ENCODE measurements at places on chromosomes 6 and 20.
A peak's percentile ranks its signal among the peaks of the same experiment; 100 is the strongest.

DNA sequence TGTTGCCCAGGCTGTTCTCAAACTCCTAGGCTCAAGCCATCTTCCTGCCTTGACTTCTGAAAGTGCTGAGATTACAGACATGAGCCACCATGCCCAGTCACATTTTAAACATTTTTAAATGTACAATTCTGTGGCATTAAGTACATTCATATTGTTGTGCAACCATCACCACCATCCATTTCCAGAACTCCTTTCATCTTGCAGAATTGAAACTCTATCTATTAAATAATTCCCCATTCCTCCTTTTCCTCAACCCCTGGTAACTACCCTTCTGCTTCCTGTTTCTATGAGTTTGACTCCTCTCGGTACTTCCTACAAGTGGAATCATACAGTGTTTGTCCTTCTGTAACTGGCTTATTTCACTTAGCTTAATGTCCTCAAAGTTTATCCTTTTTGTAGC lies 103.8 kb upstream of the NAA20 start:
- no peak for DNase-seq

DNA sequence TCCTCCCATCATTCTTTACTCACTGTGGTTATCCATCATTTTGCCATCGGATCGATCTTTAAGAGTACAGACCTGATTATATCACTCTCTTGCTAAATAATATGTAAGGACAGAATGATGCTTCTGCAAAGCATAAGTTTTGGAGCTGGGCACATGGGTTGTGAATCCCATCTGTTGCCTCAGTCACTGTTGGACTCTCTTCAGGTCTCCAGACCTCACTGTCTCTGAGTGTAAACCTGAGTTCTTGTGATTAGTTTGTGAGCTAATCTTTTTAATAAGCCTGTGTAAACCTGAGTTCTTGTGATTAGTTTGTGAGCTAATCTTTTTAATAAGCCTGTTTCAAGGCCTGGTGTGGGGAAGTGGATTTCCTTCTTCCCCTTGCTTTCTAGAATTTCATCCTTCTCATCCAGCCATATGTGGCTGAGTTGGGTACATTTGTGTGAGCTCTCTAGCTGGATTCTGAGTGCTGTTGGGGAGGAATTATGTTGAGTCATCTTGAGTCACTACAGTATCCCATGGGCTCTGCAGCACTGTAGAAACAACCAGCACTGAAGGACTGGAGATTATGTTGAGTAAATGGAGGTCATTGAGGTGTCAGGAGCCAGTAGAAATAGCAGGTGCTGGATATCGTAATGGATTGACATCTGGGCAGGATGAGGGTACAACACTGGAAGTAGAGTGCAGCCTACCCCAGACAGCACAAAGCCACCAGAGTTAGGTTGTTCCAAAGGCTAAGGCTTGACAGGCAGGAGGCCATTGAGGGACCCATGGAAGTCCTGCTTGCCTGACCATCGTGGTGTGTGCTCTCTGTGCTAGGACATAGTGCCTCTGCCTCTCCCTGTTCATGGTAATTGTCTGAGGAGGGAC lies 52.4 kb downstream of the SCAND1 start:
- DNase-seq = no peak

- no peak for DNase-seq
These were observed 101.0 kb upstream of the BEND3 start for GRCh38 chr6:107216197-107216933.

DNA sequence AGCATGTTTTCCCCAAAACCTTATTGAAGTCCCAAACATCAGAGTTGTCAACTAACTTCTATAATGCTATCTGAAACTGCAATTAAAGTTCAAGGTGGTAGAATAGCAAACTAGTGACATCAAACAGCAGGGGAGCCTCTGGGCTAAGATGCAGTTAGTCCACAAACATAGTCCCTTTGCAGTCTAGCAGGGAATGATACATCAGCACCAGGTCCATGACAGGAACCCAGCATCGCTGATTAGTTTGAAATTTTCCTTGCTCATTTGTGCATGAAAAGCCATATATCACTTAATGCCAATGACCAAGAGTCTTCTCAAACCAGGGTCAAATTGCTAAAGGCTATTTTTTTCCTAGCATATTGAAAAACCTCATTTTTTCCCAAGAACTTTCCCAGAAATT lies 145.3 kb downstream of the HIVEP2 start:
- DNase-seq = no peak

GRCh38 chr6:33313709-33314514 lies at the start of gene TAPBP:
Gene TAPBP, minus strand, starts transcription at chr6:33314078. Its CDS starts 37 bp downstream, at chr6:33314041.
- peak; percentile 92 for DNase-seq

GRCh38 chr6:161459008-161459615 lies 185.3 kb upstream of the AGPAT4 start:
- no peak for DNase-seq

GRCh38 chr6:163999475-164000125 lies 585.1 kb downstream of the QKI start:
- no peak for DNase-seq

DNA sequence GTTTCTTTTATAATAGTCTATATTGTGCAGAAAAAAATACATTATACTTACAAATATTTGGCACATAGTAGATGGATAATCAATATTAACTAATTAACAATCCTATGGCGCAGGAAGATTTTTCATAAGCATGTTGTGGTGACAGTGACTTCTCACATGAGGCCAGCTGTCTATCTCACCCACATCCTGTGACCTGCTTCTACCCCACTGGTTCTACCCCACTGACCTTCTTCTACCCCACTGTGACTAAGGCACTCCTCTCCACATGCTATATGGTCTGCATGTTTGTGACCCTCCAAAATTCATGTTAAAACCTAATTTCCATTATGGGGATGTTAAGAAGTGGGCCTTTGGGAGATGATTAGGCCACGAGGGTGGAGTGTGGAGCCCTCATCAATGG lies 394.8 kb upstream of the AGPAT4 start:
- DNase-seq = no peak

DNA sequence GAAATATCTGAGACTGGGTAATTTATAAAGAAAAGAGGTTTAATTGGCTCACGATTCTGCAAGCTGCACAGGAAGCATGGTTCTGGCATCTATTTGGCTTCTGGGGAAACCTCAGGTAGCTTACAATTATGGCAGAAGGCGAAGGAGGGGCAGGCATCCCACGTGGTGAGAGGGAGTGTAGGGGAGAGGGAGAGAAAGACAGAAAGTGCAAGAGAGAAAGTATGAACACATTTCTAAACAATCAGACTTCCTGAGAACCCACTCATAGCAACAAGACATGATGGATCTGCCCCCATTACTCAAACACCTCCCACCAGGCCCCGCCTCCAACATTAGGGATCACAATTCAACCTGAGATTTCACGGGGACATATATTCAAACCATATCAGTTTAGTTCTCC lies 107.4 kb downstream of the PERP start:
- no peak for DNase-seq

DNA sequence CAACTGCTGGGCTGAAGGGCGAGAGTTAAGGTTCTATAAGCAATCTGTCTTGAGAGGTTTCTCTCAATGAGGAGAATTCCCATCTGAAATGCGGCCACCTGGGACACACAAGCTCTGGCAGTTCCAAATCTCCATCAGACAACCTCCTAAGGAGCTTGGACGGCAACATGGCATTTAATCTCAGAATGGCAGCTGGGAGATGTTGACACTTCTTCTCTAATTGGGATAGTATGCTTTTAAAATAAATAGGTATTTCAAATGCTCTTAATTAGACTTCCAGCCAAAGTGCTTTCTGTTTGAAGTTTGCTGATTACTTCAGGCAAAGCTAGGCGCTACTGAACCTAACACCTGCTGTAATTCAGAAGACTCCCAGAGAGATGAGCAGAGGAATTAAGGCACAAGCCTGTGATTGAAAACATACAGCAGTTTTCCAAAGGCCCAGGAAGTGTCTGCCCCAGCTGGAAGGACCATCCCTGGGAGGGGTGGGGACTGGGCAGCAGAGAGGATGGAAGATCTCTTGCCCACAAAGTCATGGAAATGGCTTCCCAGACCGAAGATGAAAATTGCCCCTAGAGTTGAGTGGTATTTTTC lies 59.1 kb upstream of the KCNK16 start:
- DNase-seq = no peak

DNA sequence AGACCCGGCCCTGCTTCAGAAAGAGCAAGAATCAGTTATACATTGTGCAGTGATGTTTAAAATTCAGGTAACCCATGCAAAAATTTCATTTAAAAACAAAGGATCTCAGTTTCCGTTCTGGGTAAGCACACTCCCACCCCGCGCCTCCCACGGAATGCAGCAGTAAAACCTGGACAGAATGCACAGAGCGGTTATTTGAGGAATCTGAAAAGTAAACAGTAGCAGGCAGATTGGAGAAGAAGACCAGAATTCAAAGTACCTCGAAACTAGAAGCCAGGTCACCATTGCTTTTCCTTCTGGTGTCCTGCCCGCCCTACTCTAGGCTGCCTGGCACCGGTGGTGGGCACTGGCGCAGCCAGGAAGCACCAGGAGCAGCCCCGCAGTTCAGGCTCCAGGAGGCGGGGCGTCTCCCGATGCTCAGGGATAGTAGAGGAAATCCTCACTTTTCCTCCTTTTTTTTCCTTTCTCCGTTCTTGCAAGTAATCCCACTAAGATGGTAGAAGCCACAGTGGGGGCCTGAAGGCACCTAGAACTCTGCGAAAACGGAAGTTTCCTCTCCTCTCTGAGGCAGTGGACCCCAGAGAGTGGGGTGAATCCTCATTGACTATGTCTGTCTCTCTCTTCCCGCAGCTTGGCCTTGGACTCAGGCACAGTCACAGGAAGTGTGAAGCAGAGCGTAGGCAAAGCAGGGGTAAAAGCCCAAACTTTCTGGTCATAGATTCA lies 28.3 kb downstream of the METTL24 start:
- DNase-seq = no peak

GRCh38 chr6:33962246-33963027 lies 158.6 kb upstream of the MLN start:
- no peak for DNase-seq

DNA sequence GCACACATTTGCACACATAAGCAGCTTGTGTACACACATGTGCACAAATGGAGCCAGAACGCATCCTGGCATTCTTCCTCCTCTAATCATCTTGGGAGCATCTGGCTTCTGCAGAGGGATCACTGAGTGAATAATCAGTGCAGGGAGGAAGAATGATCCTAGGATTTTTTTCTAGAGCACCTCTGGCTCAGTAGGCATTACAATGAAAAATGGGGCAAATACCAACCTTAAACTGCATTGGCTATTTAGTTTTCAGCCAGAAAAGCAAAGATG lies 205.7 kb upstream of the TCF21 start:
- no peak for DNase-seq

- DNase-seq = peak; percentile 62
These were observed 17.9 kb downstream of the HLA-G start for GRCh38 chr6:29845405-29846006.

DNA sequence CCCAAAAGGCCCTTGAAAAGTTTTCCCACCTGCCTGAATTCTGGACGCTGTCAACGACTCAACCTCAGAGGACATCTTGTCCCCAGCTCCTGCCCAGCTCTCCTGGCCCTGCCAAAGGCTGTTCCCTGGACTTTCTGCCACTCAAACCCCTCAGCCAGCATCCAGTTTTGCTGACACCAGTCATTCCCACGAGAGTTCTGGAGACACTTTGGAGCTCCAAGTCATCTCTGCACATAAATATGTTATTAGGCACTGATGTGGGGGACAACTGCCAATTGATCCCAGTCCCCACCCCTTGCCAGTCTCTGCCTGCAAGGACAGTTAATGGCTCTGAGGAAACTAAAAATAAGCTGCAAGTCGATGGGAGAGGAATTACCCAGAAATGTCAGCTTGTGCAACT lies 38.9 kb upstream of the KCNB1 start:
- no peak for DNase-seq

GRCh38 chr6:11043378-11043960 lies 636 bp downstream of the ELOVL2 start:
- DNase-seq = no peak

GRCh38 chr6:2817903-2818443 lies 23.7 kb downstream of the SERPINB1 start:
- DNase-seq = no peak

- DNase-seq = no peak
These were observed 14.2 kb upstream of the HLA-DRB1 start for GRCh38 chr6:32603888-32604287.

DNA sequence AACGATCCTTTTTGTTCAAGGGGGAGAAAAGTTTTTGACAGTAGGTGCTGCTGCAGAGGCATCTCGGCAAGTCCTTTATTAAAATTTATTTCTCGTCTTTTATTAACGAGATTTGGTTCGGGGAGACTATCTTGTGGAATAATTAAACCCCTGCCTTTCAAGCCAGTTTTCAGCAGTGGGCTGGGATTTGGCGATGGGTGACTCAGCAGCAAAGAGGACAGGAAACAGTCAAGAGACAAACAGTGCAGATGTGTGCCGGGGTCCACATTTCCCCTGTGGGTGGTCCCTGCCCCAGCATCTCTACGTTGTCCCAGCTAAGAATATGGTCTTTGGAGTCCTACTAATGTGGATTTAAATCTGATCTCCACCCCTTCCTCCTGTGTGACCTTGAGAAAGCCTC lies 282.8 kb downstream of the CDH26 start:
- no peak for DNase-seq

- no peak for DNase-seq
These were observed 30.8 kb downstream of the RSPO4 start for GRCh38 chr20:971346-971745.

- DNase-seq = no peak
These were observed 6.4 kb upstream of the MTRES1 start for GRCh38 chr6:107021446-107022185.

- DNase-seq = no peak
These were observed 120.4 kb downstream of the MRPL14 start for GRCh38 chr6:44006872-44007303.

- no peak for DNase-seq
These were observed 426.0 kb downstream of the ADGRB3 start for GRCh38 chr6:69061066-69061465.

GRCh38 chr6:112033791-112034615 lies 19.9 kb upstream of the CCN6 start:
- DNase-seq = no peak

DNA sequence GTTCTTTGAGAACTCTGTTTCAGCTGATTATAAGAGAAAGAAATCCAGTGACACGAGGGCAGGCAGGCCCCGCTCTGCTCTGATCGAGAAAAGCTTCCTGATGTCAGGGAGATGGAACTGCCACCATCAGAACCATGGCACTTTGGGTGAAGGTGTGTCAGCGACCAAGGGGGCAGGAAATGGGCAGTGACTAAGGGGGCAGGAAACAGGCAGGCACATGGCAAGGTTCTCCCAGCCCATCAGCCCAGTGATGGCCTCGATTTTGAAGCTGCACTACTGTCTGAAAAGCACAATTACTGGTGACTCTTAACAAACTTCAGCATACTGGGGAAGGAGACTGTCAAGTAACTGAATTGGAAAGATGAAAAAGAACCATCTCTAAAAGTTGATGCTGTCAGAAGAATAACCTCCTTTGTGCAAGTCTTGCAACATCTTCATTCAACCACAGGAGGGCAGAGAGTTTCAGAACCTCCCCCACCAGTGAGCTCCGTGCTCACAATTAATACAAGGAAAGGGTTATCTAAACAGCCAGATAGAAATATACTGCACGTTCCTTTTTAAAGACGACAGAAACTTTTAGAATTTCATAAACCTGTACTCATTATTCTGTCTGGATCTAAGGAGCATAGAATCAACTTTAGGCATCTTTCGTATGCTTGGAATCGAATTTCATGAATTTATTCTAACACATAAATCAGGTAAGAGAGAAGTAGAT lies 39.1 kb downstream of the TMX4 start:
- DNase-seq = peak; percentile 12

All from CD4-positive, alpha-beta T cell treated with Interleukin-15 for 4 hours (primary cell).